ENCODE measurements at places on chromosomes 3 and 15.

GRCh38 chr3:36606871-36607765 is 157.2 kb downstream of the DCLK3 start:
- no peak for DNase-seq

- DNase-seq: no peak
Measured at GRCh38 chr3:186303965-186304364, 58.1 kb downstream of the DGKG start.

GRCh38 chr3:116083683-116084082 is 361.6 kb downstream of the LSAMP start:
- no peak for DNase-seq

DNA sequence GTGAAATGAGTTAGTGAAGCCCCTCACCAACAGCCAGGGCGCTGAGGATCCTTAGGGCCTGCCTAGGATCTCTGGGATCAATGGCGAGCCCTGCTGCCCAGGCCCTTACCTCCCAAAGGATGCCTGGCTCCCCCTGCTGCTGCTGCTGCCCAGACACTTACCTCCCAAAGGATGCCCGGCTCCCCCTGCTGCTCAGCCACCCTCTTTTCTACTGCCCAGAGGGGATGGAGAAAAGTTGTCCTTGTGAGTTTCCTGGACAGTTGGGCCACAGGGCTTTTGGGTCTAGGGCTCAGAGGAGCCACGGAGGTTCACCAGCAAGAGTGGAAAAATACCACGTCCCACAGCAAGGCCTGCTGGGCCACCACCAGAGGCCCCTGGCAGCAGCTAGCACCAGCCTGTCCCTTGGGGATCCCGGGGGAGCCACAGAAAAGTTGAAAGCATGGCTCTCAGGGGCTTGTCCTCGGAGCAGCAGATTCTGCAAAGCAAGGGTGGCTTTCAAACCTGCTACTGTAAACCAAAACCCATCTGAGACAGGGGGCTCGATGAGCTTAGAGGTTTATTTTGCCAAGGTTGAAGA is 59.4 kb downstream of the SLC6A6 start:
- DNase-seq: no peak

GRCh38 chr3:149572796-149573414 is 84.9 kb downstream of the WWTR1 start:
- DNase-seq: no peak

GRCh38 chr3:197338586-197338985 is 40.2 kb upstream of the DLG1 start:
- DNase-seq: no peak

GRCh38 chr3:78455712-78456433 is 1311.9 kb downstream of the ROBO1 start:
- no peak for DNase-seq

DNA sequence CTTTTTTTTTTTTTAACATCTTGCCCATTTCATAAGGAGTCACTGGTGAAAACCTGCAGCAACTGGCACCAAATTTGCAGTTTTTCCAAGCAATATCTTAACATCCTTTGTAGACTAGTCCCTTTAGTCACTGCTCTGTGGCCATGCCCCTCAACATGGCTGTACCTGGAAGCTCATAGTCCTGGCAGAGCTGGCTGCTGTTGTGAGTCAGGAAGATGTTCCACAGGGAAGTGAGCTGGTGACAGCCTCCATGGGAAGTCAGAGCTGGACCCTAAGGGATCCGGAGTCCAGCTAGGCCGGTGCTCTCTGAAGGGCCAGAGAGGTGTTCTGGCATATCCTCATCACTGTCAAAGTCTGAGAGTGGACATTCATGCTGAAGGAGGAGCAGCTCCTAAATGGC is 99.3 kb upstream of the ZBED2 start:
- no peak for DNase-seq

DNA sequence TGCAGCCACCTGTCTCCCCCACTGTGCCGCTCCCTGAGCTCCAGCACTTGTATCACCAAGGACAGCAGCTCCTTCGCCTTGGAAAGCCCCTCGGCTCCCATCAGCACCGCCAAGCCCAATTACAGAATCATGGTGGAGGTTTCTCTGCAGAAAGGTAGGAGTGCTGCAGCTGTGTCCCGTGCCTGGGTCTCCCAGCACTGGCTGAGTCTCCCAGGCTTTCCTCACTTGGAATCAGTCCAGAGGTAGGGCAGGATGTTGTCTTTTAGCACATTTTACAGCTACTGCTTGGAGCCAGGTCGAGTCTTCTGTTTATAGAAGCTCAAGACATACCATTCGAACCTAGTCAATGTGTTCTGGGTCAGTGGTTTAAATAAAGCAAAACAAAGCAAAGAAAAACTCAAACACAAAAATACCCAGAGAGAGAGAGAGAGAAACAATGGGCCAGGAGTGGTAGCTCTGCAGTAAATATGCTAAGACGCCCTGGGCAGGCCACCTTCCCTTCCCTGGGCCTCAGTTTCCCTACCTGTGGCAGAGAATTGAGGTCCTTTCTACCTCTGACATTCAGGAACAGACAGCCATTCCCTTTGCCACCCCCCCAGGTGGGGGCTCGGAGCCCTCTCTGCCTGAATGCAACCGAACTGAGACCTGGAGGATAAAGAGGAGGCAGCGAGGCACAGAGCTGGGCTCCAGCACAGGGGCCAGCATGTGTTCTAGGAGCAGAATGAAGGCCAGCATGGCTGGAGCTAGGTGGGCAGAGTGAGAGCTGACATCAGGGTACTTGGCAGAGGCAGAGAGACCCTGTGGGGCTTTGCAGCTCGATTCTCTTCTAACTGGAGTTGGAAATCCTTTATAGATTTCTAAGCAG is 44.1 kb downstream of the STARD5 start:
- no peak for DNase-seq

GRCh38 chr3:45838466-45838865 is 3.5 kb downstream of the LZTFL1 start:
- no peak for DNase-seq

DNA sequence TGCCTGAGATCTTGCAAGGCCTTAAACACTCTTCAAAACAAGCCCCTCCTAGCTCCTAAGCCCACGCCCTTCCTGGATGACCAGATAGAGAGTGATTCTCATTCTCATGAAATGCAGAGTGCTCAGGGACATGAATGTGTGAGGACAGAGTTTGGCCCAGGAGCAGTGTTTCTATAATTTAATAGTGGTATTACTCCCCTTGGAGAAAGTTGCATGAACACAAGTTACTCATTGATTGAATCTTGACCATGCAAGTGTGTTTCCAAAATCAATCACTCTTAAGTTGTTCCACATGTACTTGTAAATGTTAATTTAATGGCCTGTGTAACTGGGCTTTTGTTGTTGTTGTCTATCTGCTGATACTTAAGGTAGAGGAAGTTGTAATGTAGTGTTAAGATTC is 181.6 kb downstream of the ADAMTSL3 start:
- no peak for DNase-seq

GRCh38 chr15:44682211-44682610 is 18.7 kb upstream of the SPG11 start:
- DNase-seq: peak; percentile 81

GRCh38 chr3:120180731-120181412 is 86.6 kb upstream of the GSK3B start:
- DNase-seq: no peak

DNA sequence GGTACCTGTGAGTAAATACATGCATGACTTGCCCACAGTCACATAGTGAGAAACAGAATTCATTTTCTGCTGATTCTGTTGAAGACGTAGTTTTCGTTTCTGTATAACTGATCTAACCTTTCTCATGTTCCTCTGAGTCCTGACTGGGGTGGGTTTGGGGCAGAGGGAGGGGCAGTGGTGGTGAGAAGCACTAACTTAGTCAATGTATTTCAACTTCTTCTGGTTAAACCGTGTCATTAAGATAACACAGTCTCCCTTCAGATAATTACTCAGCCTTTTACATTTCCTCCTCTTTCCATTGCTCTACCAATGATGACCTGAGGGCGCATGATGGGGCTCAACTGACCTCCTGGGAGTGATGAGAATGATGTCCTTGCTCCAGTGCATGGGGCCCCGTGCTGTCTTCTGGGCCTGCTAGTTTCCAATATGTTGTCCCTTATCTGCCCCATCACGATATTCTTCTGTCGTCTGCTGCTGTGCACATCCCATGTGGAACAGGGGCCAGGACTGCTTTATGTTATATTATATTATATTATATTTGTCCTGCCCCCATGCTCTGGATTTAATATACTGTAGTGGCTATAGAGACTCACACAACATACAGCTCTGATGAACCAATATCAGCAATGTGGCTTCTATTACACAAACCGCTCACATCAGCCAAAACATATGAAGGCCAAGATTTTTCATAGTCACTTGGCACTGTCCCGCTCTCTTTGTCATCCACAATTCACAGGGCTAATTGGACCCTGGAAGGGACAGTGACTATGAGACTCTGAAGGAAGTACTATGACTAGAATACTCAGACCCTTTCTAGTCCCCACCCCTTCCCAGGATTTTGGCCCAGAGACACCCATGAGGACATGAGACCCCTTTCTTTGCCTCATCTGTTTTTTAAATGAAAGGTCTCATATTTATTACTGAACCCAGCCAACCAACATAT is 407.1 kb upstream of the MCTP2 start:
- no peak for DNase-seq

DNA sequence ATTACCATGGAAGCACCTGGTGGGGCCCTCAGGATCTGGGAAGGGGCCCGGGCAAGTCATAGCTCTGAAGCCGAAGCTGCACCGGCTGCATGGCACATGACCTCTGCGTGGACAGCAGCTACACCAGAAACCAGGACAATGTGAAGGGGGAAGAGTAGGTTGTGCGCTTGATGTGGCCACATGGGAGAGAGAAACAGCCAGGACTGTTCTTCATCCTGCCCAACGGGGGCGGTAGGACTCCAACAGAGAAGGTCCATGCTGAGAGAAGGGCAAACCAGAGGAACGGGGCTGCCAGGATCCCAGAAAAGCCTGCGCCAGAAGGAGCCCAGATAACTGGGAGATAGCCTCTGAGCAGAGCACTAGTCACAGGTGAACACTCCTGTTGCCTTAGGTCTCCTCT is 54.9 kb upstream of the PRR20G start:
- DNase-seq: no peak

DNA sequence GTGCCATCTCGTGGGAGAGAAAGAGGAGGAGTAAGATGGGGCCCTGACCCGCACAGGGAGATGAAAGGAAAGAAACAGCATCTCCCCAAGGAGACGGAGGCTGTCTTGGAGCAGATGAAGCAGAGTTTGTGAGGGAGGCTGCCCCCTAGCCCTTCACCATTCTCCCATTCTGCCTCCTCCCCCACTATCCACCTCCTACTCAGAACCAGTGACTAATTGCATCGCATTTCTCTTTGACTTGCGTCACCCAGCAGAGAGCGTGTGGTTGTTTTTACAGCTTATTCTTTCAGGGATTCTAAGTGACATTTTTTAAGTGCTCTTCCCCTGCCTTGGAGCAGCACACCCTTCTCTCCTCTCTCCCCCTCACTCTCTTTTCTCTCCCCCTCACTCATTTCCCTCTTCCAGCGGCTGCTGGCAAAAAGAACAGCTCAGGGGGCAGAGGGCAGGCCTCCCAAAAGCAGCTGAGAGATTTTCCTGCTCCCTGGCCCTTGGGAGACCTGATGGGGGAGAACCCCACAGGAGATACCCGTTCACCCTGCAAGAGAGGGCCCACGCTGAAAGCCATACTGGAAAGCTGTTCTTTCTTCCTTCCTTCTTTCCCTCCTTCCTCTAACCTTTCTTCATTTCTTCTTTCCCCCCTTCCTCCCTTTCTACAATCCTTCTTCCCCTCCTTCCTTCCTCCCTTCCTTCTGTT is 91.8 kb downstream of the MRPL46 start:
- DNase-seq: no peak

GRCh38 chr3:101117980-101118379 is 124.8 kb upstream of the ABI3BP start:
- DNase-seq: no peak

- no peak for DNase-seq
Measured at GRCh38 chr3:177905173-177906125, 630.8 kb upstream of the KCNMB2 start.

DNA sequence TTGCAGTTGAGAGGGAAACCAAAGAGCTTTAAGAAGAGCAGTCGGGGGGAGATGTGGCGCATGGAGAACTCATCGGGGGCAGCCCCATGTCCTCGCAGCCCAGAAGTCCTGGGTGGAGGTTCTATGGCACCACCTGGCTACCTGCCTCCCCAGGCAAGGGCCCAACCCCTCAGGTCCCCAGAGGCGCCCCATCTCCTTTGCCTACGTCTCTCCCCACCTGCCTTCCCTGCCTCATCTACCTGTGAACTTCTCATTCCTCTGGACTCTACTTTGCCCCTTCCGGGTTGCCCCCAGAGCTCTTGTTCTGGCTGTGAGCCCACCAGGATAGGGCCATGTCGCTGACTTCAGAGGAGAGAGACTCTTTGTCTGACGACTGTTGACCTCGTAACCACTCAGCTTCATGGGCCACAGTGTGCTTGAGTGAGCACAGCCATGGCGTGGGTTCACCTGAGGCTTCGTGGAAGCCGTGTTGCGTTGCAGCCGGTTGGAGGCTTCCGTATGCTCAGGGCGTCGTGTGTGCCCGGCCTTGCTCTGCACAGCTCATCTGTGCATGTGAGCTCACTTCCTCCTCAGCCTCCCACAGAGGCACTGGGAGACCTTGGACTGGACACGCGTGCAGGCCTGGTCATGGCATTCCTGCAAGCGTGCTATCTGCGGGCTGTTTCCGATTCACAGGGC is 13.4 kb downstream of the APBA2 start:
- no peak for DNase-seq

- DNase-seq: no peak
Measured at GRCh38 chr15:95302206-95302605, 1028.3 kb upstream of the NR2F2 start.

DNA sequence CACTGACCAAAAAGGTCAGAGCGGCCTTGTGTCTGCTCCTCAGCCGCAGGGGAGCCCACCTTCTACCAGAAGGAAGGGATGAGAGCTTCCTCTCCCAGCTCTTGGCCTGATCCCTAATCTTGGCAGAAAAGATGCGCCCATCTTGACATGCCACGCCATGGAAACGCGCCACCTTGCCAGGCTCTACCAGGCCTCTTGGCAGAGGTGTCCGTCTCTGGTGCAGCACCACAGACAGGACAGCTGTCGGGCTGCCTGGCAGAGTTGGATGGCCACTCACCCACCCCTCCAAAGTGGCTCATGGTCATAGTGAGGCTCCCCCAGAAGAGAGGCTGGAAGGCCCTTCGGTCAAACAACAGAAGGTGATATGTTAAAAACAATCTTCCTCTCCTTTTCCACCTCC is 105.2 kb downstream of the LIPC start:
- no peak for DNase-seq

- DNase-seq: no peak
Measured at GRCh38 chr15:74403588-74403919, 30.2 kb downstream of the SEMA7A start.

DNA sequence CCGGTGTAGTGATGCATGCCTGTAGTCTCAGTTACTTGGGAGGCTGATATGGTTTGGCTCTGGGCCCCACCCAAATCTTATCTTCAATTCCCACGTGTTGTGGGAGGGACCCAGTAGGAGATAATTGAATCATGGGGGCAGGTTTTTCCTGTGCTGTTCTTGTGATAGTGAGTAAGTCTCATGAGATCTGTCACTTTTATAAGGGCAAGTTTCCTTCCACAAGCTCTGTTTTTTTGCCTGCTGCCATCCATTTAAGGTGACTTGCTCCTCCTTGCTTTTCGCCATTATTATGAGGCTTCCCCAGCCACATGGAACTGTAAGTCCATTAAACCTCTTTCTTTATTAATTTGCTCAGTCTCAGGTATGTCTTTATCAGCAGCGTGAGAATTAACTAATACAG is 566.7 kb upstream of the NECTIN3 start:
- DNase-seq: no peak

- peak; percentile 59 for DNase-seq
Measured at GRCh38 chr3:72034986-72035385, 250.0 kb upstream of the PROK2 start.

- no peak for DNase-seq
Measured at GRCh38 chr15:60120100-60120499, 116.0 kb downstream of the FOXB1 start.

- peak; percentile 63 for DNase-seq
Measured at GRCh38 chr3:38479431-38480092, 16.6 kb upstream of the EXOG start.
